ENCODE measurements at places on chromosomes 3 and 15. TPM values are rescaled to one million over a fixed set of nuclear protein-coding genes. Genes with fewer than 3 reads are reported as not detected.

CASR gene
- not detected for total RNA-seq

HAUS2 gene
- 24.5 TPM for total RNA-seq

ARPP21 gene
- total RNA-seq: 10.3 TPM

IREB2 gene
- total RNA-seq: 82.4 TPM

SRGAP3 gene
- total RNA-seq: 197 TPM

GRCh38 chr15:40100123-40100946 lies 8.3 kb downstream of the BMF start:
- no peaks in the 10 kb centered on the region for H3K36me3 ChIP-seq
- H3K4me1 ChIP-seq: peaks cover 35% of the 10 kb centered on the region
- no peak overlapping the region for H3K27ac ChIP-seq
- H3K4me3 ChIP-seq: no peak overlapping the region
- peaks cover 6% of the 10 kb centered on the region for H3K27me3 ChIP-seq

GRCh38 chr3:38140326-38141172 lies 2.1 kb downstream of the MYD88 start:
- no peaks in the 10 kb centered on the region for H3K36me3 ChIP-seq
- H3K27ac ChIP-seq: no peak overlapping the region
- peak overlapping the region; percentile 93 for H3K4me3 ChIP-seq
- no peak for DNase-seq

DNA sequence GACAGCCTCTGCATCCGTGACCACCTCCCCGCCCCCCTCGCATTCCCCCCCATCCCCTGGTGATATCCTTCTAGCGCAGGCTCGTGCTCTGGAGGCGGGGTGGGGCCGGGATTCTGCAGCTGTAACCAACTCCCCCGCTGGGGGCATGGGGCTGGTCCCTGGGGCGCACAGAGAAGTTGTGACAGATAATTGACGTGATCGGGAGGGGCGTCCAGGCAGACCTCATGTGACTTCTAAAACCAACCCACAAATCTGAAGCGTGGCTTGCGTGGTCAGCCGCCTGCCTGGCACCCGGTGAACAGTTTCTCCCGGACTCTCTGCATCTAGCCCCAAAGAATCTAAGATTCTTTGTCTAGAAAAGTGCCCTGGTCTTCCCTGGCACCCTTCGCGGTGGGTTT lies 100.6 kb upstream of the IGF1R start:
- H3K27ac ChIP-seq: peak overlapping the region; percentile 59
- peak; percentile 37 for DNase-seq
- no peaks in the 10 kb centered on the region for H3K36me3 ChIP-seq
- H3K4me3 ChIP-seq: peak overlapping the region; percentile 98
- peaks cover 3% of the 10 kb centered on the region for H3K4me1 ChIP-seq
- peaks cover 12% of the 10 kb centered on the region for H3K27me3 ChIP-seq

DNA sequence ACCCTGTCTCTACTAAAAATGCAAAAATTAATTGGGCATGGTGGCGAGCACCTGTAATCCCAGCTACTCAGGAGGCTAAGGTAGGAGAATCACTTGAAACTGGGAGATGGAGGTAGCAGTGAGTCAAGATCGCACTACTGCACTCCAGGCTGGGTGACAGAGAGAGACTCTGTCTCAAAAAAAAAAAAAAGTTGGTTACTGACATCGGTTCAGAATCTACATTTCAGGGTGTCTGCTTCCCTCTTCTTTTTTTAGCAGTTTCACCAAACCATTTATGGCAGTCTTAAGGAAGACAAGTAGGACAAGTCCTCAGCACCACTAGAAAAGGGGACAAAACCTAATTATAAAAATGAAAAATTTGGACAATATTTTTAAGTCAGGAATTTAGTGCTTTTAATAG lies 3.3 kb upstream of the USP4 start:
- peaks cover 2% of the 10 kb centered on the region for H3K27me3 ChIP-seq

DNA sequence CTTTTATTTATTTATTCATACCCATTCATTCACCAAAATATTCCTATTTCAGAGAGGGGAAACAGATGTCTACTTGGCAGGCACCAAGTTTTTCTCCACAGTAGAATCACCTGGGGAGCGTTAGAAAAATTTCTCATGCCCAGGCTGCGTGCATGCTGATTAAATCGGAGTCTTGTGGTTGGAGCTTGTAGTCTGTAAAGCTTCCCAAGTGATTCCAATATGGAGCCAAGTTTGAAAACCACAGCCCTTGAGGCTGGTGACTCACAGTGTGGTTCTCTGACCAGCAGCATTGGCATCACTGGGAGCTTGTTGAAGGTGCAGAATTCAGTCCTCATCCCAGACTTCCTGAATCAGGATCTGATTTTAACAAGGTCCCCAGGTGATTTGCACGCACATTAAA lies 49.7 kb downstream of the PDHB start:
- H3K27ac ChIP-seq: no peak overlapping the region
- DNase-seq: no peak
- no peaks in the 10 kb centered on the region for H3K36me3 ChIP-seq

DNA sequence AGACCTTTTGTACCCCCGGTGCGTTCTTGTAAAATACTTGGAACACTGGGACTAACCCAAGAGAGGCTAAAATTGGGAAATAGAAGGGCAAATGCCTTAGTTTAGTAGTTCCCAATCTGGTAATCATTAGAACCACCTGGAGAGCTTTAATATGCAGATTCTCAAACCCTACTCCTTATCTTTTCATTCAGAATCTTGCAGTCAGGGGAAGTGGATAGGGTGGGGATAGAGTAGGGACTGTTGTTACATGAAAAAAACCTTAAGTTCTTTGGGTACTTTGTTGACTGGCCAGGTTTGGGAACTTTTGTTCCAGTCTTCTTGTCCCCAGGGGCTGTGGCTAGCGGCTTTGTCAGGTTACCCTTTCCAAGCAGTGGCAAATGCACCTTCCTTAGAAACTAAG lies 15.9 kb downstream of the MAPKBP1 start:
- peaks cover 33% of the 10 kb centered on the region for H3K4me1 ChIP-seq
- no peaks in the 10 kb centered on the region for H3K36me3 ChIP-seq
- H3K27ac ChIP-seq: no peak overlapping the region
- H3K4me3 ChIP-seq: peak overlapping the region; percentile 18
- H3K27me3 ChIP-seq: peaks cover under 1% of the 10 kb centered on the region

- DNase-seq: peak; percentile 78
- H3K27me3 ChIP-seq: no peaks in the 10 kb centered on the region
- H3K27ac ChIP-seq: peak overlapping the region; percentile 52
- H3K4me3 ChIP-seq: peak overlapping the region; percentile 92
- no peaks in the 10 kb centered on the region for H3K36me3 ChIP-seq
Observed at GRCh38 chr3:132721479-132722164, 587 bp downstream of the NPHP3 start.

DNA sequence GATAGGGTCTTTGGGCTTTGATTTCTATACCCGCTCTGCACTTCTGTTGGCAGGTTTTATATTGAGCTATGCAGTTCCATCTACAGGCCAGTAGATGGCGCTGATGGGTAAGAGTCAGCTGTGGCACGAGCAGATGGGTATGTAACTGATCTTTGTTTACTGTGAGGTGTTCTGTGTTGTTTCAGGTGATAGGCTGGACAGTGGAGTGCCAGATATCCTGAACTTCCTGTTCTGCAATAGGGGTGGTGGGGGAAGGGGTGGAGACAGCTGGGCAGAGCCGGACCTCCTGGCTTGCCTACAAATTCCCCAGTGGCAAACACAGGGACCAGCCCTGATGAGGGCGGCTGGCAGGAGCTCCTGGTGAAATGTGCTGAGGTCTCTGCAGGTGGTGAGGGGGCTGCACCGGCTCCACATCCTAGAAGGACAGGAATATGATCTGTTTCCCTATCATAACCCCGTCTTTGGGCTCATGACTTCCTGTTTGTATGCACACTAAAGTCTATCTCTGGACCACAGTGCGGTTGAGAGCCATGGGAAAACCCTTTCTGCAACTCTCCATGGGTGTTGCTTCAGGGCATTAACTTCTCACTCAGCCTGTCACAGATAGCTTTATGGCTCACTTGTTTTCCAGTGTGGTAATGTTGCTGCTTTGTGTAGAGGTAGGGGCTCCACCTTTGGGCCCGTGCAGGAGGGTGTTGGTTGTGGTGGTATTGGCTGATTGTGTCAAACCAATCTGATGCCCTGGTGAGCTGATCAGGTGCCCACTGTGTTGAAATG lies 13.4 kb upstream of the FAM98B start:
- H3K4me3 ChIP-seq: no peak overlapping the region
- H3K36me3 ChIP-seq: peaks cover 5% of the 10 kb centered on the region
- peaks cover 6% of the 10 kb centered on the region for H3K27me3 ChIP-seq
- H3K4me1 ChIP-seq: peaks cover 14% of the 10 kb centered on the region
- peak; percentile 29 for DNase-seq
- peak overlapping the region; percentile 75 for H3K27ac ChIP-seq

DNA sequence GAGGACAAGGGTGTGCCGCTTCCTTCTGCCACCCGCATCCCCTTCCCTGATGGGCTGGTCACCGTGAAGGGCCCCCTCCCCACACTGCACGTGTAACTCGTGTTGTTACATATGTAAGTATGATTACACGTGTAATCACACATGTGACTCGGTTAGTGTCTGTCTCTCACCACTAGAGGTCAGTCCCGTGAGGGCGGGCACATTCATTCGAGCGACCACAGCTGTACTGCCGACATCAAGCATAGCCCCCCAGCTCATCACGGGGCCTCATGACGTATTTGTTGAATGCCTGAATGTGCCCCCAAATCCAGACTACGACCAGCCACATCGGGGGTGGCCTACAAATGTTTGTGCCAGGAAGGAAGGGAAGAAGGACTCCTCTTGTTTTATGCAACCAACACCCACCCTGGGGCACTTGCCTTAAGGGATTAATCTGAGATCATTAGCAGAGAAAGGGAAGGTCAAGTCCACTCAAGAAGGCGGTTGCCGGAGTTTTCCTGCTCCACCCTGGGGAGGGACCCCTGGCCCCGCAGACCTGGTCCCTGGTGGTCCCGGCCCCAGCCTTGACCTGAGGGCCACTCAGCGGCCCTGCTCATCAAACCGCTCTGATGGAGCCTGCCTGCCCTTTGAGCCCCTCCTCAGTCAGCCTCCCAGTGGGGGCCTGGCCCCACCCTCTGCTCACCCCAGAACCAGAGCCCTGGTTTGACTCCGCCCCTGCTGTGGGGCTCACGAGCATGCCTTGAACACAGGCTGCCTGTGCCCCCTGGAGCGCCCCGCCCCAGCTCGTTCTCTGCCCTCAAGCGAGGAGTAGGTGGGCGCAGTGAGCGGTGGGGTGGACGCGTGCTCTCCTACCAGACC lies 52.8 kb downstream of the RGMA start:
- H3K36me3 ChIP-seq: no peaks in the 10 kb centered on the region
- peak; percentile 59 for DNase-seq
- H3K27me3 ChIP-seq: peaks cover 30% of the 10 kb centered on the region
- peaks cover 27% of the 10 kb centered on the region for H3K4me1 ChIP-seq

DNA sequence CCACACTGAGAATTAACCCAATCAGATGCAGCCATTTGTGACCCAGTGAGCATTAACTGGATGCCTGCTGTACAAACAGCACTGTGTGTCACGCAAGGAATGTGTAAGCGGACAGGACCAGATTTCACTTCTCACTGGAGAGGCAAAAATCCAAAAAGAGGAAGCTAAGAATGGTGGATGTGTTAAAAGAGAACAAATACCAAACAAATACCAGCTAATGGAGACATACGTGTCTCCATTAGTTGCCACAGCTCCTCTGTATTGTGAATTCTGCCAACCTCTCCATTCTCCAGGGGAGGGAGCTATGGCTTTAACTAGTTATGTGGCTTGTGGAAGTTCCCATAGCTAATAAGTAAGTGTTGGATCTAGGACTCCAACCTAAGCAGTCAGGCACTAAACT lies 2.6 kb downstream of the LTF start:
- no peak overlapping the region for H3K4me3 ChIP-seq
- H3K4me1 ChIP-seq: peaks cover 3% of the 10 kb centered on the region
- H3K27ac ChIP-seq: no peak overlapping the region
- no peak for DNase-seq

DNA sequence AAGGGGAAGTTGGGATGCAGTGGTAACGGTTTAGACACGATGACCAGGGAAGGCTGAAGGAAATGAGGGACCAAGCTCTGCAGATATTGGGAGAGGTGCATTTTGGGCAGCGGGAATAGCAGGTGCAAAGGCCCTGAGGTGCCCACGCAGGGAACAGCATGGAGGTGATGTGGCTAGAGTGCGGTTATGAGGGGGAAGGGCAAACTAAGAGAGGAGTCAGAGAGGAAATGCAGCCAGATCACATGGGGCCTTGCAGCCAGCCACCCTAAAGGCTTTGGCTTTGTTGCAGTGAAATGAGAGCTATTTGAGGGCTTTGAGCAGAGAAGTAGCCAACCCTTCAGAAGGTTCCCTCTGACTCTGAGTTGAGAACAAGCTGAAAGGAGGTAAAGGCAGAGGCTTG lies 2.6 kb downstream of the SPATA12 start:
- H3K36me3 ChIP-seq: no peaks in the 10 kb centered on the region
- H3K27ac ChIP-seq: no peak overlapping the region
- H3K4me3 ChIP-seq: no peak overlapping the region
- no peak for DNase-seq
- H3K4me1 ChIP-seq: no peaks in the 10 kb centered on the region

- H3K36me3 ChIP-seq: peaks cover 4% of the 10 kb centered on the region
- no peaks in the 10 kb centered on the region for H3K4me1 ChIP-seq
- H3K27ac ChIP-seq: no peak overlapping the region
- no peaks in the 10 kb centered on the region for H3K27me3 ChIP-seq
Observed at GRCh38 chr15:86336051-86336788, 256.5 kb downstream of the AGBL1 start.

DNA sequence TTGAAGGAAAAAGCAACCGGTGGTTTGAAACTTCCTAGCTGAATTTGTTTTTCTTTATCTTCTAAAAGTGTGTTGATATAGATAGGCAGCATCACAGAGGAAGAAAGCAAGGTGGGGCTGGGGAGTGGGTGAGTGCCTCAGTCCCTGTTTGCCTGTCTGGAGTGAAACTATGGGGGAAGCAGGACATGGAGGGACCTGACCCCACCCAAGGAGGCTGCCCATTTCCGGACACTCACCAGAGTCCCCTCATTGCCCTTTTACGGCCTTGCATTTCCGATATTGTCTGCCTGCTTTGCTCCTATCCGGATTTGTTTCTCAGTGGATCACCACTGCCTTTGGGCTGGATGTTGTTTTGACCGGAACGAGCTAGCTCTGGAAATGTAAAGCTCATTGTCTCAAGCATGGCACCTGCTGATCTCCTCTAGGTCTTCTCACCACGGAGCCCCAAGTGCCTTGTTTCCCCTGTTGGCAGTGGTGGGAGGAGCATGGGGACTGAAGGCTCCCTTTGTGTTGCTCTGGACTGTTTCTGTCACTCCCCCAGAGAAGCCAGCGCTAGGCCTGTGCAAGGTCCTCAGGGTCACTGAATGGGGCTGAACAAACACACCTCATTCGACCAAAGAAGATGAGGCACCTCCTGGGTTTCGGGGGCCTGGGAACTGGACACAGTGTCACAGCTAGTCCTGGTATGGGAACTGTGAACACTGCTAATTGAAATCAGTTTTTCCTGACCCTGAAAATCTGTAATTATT lies 7.0 kb downstream of the CLDN11 start:
- peaks cover 3% of the 10 kb centered on the region for H3K27me3 ChIP-seq
- H3K4me1 ChIP-seq: no peaks in the 10 kb centered on the region

DNA sequence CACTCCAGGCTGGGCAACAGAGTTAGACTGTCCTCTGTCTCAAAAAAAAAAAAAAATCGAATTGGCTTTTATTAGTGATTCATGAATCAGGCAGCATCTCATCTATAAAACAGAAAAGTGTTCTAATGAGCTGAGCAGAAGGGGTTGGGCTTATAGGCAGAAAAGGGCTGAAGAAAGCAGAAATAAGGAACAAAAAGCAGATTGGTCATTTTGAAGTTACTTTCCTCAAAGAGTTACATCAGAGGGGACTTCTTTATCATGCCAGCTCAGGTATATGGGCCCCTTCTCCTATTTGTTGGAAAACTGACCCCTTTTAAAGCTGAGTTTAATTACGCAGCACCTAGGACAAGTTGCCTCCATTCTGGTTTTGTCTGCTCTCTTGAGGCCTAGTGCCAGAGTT lies 722 bp upstream of the POGLUT1 start:
- peak overlapping the region; percentile 97 for H3K4me3 ChIP-seq
- no peak for DNase-seq
- peaks cover 10% of the 10 kb centered on the region for H3K27me3 ChIP-seq
- peaks cover 18% of the 10 kb centered on the region for H3K4me1 ChIP-seq

- no peaks in the 10 kb centered on the region for H3K4me1 ChIP-seq
- H3K27me3 ChIP-seq: no peaks in the 10 kb centered on the region
- H3K36me3 ChIP-seq: no peaks in the 10 kb centered on the region
Observed at GRCh38 chr3:109532257-109533216, 195.2 kb upstream of the DPPA4 start.
